Cardiac muscle cell (in vitro differentiated cells and primary cell): ENCODE measurements at places on chromosomes 11 and 22. TPM values are rescaled to one million over a fixed set of nuclear protein-coding genes. Genes with fewer than 3 reads are reported as not detected.

The OR8A1 gene
- total RNA-seq: not detected in 2 replicates

The MRPL21 gene
- 75.9 and 97.5 TPM in 2 replicates for total RNA-seq

The TSSK2 gene
- not detected in 2 replicates for total RNA-seq

The E2F8 gene
- 5.2 and 11.2 TPM in 2 replicates for total RNA-seq

The MUC6 gene
- total RNA-seq: not detected in 2 replicates

The LRRC74B gene
- 0.12 TPM in 1 of 2 replicates, not detected in the other for total RNA-seq

The ARHGEF17 gene
- total RNA-seq: 37.2 and 60.3 TPM in 2 replicates

The CNTF gene
- total RNA-seq: 0.33 and 0.63 TPM in 2 replicates

The VWCE gene
- total RNA-seq: 1.8 and 2.3 TPM in 2 replicates

The MMP12 gene
- not detected in 2 replicates for total RNA-seq

The GGT5 gene
- 0.21 and 0.35 TPM in 2 replicates for total RNA-seq

The ABTB2 gene
- 32.7 and 61.3 TPM in 2 replicates for total RNA-seq

The BTBD18 gene
- not detected in 2 replicates for total RNA-seq

The FGF4 gene
- total RNA-seq: not detected in 2 replicates

The CNGA4 gene
- 0.32 and 0.83 TPM in 2 replicates for total RNA-seq

DNA sequence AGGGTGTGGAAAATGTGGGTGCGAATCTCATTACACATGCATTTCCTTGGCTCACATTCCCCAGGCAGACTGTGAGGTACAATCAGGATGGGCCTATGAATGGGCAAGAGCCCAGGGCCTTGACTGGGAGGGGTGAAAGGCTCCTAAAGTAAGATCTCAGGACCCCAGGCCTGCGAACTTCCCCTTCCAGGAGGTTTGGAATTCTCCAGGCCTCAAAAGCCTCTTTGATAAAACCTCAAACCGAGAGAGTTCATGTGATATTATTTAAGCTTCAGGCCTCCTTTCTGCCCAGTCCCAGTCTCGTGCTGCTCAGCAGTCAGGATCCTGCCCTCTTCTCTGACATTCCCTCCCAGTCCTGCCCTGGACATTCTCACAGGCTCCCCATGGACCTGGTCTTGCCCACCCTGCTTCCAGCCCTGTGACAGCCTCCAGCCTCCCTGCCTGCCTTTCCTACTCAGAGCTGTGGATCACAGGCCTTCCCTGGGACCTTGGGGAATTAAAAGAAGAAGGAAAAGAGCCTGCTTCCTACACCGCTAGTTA lies 37.3 kb upstream of the TEAD1 start:
- DNase-seq: no peak

DNA sequence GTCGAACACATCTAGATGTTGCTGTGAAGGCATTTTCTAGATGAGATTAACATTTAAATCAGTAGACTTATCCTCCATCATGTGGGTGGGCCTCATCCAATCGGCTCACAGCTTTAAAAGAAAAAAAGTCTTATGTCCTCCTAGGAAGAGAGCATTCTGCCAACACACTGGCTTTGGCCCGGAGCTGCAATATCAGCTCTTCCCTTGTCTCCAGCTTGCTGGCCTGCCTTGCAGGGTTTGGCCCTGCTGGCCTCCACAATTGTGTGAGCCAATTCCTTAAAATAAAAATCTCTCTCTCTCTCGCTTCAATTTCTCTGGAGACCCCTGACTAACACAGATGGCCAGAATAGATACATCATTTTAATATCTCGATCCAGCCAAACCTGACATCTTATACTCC lies 13.1 kb upstream of the ABCC8 start:
- DNase-seq: no peak

DNA sequence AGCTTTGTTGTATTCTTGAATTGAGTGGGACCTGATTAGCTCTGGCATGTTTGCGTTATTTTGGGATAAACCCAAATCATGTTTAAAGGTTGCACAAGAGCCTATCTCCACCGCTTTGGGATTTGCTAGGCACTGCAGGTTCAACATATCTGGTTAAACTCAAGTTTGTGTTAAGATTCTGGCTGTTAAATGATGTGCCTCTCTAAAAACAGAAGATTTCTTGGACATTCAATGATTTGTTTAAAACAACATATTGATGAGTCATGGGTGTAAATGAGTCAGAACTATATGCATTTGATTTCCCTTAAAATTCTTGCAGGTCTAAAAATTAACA lies 67.4 kb downstream of the AMOTL1 start:
- DNase-seq: no peak

GRCh38 chr11:47980088-47980906 lies at the start of gene PTPRJ:
PTPRJ (plus strand) TSS chr11:47980559; CDS start chr11:47980913, 354 bp downstream.
- DNase-seq: peak; percentile 88

- peak; percentile 10 for DNase-seq
Measured at GRCh38 chr11:88175569-88176075, 379 bp upstream of the RAB38 start.

- peak; percentile 13 for DNase-seq
Measured at GRCh38 chr11:35825386-35825785, 118.5 kb upstream of the LDLRAD3 start.

DNA sequence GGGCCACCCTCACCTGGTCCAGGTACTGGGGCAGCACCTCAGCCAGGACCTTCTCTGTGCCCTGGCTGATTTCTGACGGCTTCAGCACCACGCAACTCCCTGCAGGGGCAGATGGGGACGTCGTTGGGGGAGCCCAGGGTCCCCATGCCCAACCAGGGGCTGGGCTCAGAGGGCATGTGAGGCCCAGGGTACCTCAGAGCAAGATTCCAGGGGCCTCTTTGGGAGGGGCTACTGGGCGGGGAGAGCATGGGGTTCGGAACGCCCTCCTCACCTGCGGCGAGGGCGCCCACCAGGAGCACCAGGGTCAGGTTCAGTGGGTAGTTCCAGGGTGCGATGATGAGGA lies 8.1 kb downstream of the ALDH3B2 start:
- no peak for DNase-seq

DNA sequence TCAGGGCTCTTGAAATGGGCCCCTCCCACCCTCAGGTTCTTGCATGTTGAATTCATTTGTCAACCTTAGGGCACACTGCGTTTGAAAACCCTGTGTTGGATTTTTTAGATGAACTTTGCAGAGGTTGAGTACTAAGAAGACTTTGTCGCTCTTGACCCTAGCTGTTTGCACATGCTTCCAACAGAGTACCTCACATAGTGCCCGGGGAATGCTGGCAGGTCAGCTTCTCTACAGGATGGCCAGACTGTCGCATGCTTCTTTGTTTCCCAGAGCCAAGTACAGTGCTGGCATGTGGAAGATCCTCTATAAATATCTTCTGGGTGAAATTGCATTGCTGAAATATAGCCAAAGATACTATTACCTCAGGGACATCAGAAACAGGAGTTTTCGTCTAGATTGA lies 59.9 kb downstream of the FAT3 start:
- no peak for DNase-seq

- no peak for DNase-seq
Measured at GRCh38 chr11:120231963-120232362, 8.0 kb upstream of the POU2F3 start.

DNA sequence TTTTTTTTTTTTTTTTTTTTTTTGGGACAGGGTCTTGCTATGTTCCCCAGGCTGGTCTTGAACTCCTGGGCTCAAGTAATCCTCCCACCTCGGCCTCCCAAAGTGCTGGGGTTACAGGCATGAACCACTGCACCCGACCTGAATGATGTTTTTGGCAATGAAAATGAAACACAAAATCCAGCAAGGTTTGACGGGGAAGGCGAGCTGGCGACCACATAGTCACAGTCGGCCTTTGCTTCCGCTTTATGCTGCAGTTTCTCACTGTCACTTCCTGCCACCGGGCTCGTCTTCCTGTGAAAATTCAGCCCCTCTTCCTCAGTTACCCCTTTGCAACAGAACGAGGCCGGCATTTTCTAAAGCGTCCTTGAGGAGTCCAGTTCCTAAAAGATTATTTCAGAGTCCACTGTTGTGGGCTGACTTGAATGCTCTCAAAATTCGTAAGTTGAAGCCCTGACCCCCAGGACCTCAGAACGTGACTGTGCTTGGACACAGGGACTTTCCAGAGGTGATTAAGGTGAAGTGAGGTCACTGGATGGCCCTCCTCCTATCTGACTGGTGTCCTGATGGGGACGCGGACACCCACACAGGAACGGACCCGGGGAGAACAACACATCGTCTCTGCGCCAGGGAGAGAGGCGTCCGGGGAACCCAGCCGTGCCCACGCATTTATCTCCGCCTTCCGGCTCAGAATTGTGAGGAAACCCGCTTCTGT lies 2.9 kb upstream of the BID start:
- DNase-seq: no peak

GRCh38 chr22:17194213-17194612 lies 25.0 kb downstream of the ADA2 start:
- DNase-seq: no peak

DNA sequence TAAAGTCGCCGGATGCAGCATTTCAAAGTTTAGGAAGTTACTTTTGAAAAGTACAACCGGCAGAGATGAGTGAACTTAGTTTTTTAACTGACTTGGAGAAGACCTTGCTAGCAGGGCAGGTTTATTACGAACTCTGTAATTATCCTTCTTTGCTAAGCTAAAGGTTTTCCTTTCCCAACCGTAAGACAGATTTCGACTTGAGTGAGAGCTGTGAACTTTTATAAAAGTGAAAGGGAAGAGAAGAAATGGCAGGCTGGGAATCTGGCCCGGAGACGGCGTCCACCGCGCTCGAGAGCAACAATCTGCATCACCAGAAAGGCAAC lies 659 bp upstream of the TEAD1 start:
- DNase-seq: no peak

DNA sequence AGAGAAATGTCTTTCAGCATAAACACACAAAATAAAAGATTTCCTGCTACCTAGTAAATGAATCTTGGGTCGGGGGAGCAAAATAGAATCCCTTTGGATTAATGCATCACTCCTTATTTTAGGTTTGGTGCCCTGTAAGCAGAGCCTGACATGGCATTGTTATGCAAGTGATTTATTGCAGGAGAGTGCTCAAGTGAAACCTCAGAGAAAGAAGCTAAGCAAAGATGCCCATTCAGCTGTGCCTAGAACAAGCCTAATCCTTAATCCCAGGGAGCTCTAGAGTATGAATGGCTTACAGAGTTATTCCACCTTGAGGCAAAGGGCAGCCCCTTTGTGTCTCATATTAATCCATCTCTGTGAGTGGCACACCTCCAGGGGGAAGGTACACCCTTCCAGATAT lies 21.1 kb downstream of the C11orf87 start:
- DNase-seq: no peak

GRCh38 chr22:39155421-39155820 lies 2.9 kb upstream of the CBX7 start:
- no peak for DNase-seq

- DNase-seq: peak; percentile 54
Measured at GRCh38 chr11:62443390-62444235, 24.8 kb downstream of the SCGB1A1 start.

- no peak for DNase-seq
Measured at GRCh38 chr11:94751218-94751609, 16.9 kb upstream of the AMOTL1 start.
